ENCODE measurements at places on chromosomes 4 and X.
A peak's percentile ranks its signal among the peaks of the same experiment; 100 is the strongest.

GRCh38 chr4:180449395-180449956 is 1793.7 kb upstream of the TENM3 start:
- peak; percentile 14 for DNase-seq

DNA sequence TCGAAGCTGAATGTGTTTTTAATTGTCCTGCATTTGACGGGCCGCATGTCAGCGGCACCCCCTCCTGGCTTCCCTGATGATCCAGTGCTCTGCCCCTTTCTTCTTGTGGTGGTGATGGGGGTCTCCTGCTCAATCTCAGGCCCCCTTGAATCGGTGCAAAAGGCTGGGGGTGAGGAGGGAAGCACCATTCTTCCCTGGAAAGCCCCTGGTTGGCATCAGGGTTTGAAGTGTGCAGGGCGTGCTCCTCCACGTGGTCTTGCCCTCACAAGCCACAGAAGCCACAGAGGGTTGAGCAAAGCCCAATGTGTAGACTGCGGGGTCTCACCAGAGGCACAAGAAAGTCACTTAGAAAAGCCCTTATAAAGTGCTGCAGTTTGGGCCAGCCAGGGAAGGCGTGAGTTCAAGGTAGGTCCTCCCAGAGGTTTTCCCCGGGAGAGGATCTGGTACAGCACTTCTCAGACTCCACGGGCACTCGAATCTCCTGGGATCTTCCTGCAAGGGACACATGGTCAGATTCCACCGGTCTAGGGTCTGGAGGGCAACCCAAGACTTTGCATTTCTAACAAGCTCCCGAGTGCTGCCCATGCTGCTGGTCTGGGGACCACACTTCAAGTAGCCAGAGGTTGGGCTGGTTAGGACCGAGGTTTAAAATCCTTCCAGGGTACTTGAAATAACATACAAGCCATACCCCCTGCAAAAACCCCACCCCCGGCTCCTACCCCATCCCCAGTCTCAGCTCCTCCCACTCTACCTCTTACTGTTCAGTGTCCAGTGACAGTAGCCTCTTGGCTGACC is 35.1 kb downstream of the PSAPL1 start:
- no peak for DNase-seq

DNA sequence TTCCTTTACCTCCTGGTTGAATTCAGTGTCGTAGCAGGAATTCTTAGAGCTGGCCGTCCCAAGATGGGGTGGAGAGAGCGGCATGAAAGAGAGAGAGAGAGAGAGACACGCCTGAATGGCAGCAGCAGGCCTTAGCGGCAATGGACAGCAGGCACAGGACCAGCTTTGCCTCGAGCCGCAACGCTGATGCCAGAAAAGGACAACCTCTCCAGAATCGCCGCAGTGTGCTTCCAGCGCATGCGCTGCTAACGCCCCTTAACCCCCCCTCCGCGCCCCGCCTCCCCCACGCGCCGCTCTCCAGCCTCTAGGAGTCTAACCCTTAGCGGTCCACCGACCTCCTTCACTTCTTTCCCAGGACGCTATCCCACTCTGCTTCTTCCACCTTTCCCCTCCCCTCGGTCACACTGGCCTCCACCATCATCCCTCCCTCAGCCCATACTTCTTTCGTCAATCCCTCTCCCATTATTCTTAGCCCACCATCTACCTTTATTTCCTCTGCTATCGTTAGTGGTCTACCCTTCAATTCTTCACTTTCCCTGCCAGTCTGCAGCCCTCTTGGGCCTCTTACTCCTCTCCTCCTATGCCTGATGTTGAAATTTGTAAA is 10.5 kb upstream of the ZCCHC13 start:
- peak; percentile 75 for DNase-seq

- no peak for DNase-seq
These were observed at the start of gene GABRA4 for GRCh38 chr4:46993075-46994006. TSS of gene GABRA4 (minus strand) at chr4:46993581. CDS start at chr4:46993424, 157 bp downstream.

DNA sequence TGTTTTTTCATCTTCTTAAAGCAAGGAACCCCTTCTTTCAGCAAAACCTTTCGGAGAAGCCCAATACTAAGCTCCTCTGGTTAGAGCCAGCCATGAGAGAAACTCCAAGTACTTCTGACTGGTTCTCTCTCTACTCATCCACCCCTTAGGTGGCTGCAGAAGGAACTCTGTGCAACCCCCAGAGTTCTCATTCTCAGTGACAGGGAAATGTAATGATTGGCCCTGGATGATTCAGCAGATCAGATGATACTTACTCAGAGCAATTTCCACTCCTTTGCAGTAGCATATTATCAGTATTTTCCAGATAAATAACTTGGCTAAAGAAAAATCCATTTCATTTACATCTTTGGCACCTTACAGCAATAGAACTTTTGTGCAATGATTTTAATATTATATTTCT is 3.2 kb downstream of the SPP1 start:
- no peak for DNase-seq

DNA sequence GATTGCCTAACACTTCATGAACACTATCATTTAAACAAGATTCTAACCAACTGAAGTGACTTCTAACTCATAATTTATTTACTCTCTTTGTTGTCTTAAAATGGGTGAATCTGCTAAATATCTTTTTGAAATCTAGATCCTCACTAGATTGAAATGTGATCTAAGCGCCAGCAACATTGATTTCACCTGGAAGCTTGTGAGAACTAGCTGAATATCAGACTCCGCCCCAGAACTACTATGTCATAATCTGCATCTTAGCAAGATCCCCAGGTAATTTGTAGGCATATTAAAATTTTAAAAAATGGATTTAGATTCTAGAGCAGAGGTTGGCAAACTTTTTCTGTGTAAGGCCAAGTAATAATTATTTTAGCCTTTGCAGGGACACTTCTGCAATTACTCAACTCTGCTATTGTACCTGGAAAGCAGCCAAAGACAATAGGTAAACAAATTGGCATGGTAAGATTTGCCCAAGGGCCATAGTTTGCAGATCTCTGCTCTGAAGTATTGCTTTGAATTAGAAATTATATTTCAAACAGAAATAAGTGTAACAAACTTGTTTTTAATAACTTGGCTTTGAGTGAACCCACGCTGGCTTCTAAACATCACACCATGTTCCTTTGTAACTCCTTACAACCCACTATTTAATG is 121.5 kb downstream of the REELD1 start:
- no peak for DNase-seq

DNA sequence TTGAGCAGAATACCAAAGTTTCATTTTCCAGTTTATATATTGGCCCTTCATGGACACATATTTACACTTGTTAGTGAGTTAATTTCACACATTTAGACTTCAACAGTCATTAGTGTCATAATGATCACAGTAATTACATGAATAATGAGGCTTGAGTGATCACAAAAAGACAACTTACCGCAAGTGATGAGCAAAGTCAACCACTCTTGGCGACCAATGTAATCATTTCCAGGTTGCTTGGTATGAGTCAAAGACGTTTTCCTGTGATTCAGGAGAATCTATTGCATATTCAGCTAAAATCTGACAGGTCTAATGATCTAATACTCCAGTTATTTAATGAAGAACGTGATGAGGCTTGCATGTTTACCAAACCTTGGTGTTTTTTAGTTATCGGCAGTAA is 407.9 kb upstream of the TENM3 start:
- DNase-seq = no peak

DNA sequence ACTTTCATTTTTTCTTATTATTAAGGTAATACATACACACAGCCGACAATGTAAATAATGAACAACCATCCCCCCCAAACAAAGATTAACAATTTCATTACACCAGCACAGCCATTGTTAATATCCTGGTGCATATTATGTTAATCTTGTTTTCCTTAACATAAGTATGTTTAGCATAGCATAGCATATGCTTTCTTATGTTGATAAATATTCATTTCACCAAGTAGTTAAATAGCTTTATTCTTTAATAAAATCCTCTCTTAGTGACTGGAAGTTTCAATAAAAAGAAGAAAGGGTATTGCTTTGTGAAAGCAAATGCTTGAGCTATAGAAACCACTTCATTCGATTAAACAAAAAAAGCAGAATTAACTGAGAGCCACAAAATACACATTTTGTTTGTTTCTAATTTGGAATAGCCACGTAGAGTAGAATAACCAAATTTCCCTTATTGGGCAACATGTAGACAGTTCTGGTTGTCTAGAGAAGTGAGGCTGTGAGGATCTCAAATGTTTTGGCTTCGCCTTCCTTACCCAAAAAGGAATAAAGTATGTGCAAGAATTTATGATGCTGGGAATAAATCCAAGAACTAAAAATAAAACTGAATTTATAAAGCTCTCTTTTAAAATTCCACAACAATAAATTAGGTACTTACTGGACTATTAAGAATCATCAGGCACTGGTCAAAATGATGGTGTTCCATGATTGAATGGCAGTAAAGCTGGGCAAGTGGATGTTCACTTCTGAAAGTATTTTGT is 118.0 kb downstream of the PDE5A start:
- no peak for DNase-seq

GRCh38 chr4:930827-931193 is 1.3 kb downstream of the GAK start:
- no peak for DNase-seq

GRCh38 chr4:55296096-55296495 is 49.9 kb upstream of the SRD5A3 start:
- DNase-seq = no peak

DNA sequence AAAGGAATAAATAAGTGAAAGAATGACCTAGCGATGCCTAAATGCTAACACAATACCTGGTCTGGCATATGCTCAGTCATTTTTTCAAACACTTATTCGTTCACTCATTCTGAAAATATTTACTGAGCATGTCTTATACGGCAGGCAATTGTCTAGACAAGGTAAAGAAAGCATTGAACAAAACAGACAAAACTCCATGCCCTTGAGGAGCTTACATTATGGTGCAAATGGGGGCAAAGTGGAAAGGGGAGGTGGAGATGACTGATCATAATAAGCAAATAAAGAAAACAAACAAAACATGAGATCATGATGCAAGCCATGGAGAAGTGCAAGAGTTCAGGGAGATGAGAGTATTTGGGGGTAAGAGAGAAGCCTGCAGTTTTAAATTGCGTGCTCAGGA is 334.6 kb upstream of the PPARGC1A start:
- DNase-seq = no peak

DNA sequence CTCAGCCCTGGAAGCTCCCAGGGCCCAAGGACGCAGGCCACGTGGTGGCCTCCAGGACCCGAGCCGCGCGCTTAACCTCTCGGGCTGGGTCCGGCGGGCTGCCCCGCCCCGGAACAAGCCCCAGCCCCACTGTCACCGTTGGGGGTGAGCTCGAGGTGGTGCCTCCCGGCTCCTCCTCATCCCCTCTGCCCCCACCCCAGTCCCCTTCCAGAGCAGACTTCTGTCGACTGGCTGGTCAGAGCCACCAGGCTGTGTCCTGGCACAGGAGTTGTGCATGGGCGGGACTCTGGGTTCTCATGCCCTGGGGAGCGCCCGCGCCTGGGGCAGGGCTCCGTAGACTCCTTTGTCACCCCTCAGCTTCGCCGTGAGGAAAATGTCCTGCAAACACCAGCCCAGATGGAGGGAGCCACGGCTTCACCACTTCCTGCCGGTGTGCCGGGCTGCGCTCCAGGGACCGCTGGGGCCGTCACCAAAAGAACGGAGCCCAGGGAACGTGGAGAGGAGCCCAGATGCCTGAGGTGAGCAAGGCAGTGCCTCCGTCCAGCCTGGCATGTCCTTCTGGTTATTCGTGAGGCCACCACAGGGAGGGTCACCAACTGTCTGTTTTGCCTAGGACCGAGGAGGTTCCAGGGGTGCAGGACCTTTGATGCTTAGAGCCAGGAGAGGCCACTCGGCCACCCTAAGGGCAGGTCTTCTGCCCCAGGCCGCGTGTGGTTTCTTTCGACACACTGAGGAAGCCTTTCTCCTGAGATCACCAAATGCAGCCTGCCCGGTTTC is 7.1 kb upstream of the RGS12 start:
- no peak for DNase-seq

DNA sequence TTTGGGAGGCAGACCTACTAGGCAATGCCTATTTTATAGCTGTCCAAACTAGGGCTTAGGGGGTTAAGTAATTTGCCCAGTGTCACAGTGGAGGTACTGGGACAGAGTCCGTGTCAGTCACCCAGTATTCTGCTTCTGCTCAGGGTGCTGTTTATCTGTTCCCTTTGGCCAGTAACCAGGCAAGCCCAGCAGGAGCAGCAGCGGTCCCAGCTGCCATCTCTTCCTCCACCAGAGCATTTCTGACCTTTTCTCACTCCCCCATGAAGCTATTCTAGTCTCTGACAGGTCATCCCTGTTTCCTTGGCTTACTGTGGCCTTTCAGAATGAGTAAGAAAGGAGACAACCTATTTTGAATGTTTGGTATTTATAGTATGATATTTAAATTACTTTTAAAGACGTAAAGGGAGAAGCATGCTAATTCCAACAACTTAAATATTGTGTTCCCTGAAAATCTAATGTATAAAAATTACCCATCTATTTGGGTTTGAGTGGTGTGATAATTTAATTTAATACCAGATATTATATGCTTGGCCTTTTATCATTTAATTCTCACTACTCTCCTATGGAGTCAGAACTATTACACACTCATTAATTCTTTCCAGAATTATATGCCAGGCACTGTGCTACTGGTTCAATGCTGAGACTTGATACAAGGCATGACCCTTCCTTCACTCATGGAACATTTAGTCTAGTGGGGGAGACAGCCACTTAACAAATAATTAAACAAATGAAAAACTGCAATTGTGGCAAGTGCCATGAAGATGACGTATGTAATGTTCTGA is 60.6 kb downstream of the RPS6KA3 start:
- DNase-seq = no peak

DNA sequence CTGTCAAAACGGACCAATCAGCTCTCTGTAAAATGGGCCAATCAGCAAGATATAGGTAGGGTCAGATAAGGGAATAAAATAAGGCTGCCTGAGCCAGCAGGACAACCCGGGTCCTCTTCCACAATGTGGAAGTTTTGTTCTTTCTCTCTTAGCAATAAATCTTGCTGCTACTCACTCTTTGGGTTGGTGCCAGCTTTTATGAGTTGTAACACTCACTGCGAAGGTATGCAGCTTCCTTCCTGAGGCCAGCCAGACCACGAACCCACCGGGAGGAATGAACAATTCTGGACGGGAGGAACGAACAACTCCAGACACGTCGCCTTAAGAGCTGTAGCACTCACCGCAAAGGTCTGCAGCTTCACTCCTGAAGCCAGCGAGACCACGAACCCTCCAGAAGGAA is 287.8 kb downstream of the RAPGEF2 start:
- no peak for DNase-seq

GRCh38 chr4:184362396-184362795 is 112.0 kb downstream of the IRF2 start:
- no peak for DNase-seq

DNA sequence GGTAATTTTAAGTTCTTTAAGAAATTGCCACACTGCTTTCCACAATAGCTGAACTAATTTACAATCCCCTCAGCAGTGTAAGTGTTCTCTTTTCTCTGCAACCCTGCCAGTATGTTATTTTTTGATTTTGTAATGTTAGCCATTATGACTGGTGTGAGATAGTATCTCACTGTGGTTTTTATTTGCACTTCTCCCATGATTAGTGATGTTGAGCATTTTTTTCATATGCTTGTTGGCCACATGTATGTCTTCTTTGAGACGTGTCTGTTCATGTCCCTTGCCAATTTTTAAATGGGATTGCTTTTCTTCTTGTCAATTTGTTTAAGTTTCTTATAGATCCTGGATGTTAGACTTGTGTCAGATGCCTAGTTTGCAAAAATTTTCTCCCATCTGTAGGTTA is 86.1 kb downstream of the BMP3 start:
- DNase-seq = no peak
